Activated effector memory CD4-positive, alpha-beta T cell treated with Interleukin-2 at 50 U/mL for 16 hours (primary cell): ENCODE measurements at places on chromosomes 3 and 15.

DNA sequence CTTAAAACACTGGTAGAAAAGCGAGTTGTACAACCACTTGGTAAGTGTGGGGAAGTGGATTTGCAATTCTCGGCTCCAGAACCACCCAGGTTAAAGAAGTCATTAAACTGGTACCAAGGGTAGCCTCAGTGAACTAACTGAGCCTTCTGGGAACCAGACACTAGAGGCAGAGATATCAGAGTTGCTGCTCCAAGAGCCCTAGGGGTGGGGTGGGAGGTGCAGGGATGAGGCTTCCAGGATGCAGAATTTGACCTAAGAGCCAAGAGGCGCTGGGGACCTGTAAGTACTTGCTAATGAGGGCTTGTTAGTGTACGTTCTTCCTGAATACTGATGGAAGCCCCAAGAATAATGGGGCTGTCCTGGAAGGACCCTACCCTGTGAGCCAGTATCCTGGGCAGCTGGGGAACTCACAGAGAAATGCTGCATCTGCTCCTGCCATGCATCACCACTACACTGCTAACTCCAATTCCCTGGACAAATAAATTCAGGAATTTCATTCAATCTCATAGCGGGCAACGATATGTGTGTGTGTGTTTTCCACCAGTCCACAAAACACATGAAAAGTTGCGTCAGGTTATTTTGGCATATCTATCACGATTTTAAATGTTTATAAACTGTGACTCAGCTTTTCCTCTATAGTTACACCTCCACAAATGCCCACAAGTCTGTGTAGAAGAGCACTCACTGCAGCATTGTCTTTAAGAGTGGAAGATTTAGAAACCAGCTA is 23.8 kb downstream of the STIMATE start:
- no peak for DNase-seq

DNA sequence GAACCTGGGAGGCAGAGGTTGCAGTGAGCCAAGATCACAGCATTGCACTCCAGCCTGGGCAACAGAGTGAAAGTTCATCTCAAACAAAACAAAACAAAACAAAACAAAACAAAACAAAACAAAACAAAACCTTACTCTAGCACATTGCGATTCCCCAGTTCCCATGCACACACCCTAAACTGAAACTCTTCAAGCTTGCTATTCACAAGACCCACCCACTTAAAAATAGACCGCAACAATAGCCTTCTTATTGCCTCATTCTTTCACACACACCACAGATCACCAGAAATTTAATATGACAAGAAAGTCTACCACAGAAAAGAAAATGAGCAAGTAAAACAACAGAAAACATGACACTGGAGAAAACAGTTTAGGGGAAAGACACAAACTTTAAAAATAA is 598.4 kb downstream of the FHIT start:
- DNase-seq = no peak

DNA sequence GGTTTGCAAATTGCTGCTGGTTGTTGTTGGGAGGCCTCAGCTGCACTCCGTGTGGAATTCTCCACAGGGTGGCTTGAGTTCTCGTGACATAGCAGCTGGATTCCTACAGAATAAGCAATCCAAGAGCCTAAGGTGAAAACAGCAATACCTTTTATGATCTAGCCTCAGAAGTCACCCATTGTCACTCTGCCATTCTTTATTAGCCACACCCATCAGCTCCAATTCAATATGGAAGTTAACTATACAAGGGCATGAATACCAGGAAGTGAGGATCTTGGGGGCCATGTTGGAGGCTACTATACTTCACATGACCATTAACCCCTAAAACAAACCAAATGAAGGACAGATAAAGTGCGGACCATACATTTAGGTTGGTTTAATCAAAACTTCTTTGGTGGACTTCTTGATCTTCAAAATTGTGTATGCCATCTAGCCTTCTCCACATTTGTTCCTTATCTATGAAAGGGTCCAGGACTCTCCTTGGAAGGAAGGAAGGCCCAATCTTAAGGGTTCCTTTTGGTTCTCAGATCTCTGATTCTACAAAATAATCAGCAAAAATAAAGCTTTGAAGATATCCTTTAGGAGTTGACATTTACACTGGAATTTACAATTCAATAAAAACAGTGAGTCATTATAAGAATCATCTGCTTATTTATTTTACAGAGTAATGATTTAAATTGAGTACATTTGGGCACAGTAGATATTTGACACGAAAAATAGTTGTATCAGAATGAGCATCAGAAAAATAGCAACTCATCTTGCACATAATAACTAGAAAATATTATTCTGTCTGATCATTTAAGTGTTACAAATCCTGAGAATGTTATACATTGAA is 21.5 kb downstream of the CIAO2A start:
- no peak for DNase-seq

DNA sequence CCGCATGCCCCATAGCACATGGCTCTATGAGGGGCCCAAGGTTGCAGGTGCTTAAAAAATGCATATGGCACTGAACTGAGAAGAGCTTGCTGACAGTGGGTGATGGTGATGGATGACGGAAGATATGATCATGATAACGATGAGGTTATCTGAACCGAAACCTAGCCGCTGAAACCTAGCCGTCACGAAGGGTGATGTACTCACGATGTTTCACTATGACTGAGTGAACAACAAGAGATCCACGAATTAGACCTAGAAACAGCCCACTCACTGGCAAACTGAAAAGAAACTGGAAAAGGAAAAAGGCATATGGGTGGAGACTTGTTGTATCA is 57.6 kb upstream of the BCL6 start:
- DNase-seq = peak; percentile 29

DNA sequence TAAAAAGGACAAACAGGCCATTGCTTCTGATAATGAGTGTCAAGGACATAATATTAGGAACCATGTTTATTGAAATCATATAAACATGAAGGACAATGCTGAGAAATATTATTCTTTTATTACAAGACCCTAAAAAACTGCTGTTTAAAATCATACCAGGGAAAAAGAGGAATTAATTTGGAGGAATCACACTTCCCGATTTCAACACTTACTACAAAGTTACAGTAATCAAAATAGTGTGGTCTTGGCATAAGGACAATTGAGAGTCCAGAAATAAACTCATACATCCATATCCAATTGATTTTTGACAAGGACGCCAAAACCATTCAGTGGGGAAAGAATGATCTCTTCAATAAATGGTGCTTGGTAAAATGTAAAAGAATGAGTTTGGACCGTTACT is 13.0 kb downstream of the CYP1A1 start:
- DNase-seq = no peak

- DNase-seq = no peak
Observed at GRCh38 chr15:90496791-90497190, 32.9 kb upstream of the CRTC3 start.

GRCh38 chr15:69604072-69604411 is 151.4 kb downstream of the RPLP1 start:
- no peak for DNase-seq

DNA sequence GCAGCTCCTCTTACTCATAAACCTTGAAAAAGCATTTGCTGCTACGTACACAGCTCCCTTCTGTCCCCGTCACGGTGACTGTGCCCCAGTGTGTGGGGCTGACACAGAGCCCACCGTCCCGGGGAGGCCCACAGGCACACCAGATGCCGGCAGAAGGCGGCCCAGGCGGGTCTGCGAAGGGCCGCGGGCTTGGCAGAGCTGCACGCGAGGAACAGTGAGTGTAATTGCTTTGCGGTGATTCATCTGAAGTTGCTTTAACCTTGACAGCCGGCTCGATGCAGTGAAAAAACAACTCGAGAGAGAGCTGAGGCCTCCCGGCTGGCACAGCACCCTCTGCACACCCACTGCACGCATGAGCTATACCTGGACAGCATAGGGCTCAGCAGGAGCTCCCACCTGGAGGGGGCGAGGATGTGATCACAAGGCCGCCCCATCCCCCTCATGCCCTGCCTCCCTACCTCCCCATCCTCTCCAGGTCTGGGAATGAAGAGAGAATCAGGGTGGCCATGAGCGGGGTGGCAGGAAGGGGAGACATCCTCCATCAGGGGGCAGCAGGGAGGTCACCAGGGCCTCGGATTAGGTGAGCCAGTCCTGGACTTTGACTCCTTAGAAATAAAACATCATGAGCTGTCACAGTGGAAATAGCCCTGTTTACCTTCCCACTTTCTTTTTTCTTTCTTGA is 172.7 kb downstream of the MEGF11 start:
- DNase-seq = no peak

DNA sequence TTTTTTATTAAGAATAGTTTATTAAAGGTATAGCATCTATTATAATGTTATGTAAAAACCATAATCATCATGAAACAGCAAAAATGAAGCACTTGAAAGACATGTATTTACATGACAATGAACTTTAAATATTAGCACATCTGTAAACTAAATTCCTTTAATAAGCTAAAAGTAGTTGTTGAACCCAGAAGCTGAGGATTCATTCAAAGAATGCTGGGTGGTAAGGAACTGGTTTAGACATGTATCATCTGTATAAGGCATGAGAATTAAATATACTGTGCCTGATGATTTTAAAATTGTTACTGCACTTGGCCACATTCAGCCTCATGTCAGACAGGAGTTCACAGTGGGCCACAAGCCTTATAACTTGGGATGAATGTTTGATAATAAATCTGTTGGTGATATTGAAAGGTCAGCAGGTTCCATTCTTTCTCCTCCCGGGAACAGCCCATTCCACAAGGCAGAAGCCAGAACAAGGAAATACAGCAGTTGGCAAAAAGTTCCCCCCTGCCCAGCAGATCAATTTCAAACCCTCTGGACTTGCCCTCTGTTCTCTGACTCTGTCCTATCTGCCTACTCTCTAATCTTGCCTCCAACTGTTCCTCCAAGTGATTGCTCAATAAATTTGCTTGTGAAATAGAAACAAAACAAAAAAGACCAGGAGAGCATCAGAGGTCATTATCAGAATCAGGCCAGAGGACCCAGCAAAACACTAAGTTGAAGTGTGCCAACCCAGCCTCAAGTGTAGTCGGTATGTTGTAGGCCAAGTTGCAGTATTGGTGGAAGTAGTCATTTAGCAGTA is 49.8 kb upstream of the TEX264 start:
- DNase-seq = no peak

GRCh38 chr3:24956613-24957012 is 462.0 kb upstream of the THRB start:
- no peak for DNase-seq

GRCh38 chr3:195040094-195040493 is 230.9 kb downstream of the XXYLT1 start:
- no peak for DNase-seq

GRCh38 chr3:51798411-51798963 is 19.4 kb upstream of the IQCF6 start:
- no peak for DNase-seq

- no peak for DNase-seq
Observed at GRCh38 chr3:175077216-175077615, 218.1 kb downstream of the NAALADL2 start.

DNA sequence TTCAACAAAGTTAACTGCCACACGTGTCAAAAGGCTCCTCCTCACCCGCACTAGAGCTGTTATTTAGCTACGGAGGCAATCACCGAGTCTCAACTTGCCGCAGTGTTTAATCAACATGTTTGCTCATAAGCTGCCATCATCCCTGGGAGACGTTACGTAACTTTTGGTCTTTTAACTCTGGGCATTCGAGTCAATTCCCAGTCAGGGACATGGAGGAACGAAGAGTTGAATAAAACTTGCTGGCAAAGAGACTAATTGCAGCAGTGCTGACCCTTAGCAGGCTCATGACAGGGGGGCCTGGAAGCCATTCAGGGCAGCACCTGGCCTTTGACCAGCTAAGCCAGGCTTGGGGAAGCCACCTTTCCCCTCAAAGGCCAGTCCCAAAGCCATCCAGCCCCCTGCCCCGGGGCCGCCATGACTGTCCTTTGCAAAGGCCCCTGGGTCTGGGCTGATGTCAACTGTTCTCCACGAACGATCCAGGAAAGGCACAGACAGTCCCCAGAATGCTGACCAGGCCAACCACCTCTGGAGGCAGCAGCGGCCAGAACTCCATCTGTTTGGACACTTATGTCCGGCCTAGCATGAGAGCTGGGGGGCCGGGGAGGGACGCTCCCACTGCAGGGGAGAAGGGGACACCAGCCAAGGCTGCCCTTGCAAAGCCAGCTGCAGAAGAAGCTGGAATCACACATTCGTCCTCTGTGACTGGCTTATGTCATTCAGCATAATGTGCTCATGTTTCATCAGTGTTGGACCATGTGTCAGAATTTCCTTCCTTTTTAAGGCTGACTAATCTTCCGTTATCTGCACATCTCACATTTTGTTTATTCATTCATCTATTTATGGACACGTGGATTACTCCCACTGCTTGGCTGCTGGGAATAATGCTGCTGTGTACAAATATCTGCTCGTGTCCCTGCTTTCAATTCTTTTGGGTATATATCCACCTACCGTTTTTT is 43.7 kb downstream of the PCSK6 start:
- no peak for DNase-seq

GRCh38 chr15:80620931-80621330 is 74.2 kb upstream of the ABHD17C start:
- no peak for DNase-seq

DNA sequence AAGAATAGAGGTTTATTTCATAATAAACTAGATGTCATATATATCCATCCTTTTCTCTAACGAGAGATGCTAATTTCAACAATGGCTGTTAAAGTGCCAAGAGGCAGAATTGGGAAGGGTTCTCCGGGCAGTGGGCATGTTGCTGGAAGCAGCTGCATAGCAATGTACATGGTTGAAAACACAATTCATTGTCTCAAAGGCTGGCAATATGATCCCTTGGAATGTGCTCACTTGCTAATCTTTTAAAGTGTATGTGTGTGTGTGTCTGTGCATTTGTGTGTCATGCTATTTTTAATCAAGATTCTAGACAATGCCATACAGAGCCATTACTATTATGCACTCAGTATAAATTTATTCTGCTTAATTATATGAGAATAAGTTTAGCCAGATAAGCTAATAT is 1020.3 kb downstream of the NAALADL2 start:
- DNase-seq = no peak

- no peak for DNase-seq
Observed at GRCh38 chr3:32246079-32246675, 7.7 kb downstream of the CMTM8 start.

- no peak for DNase-seq
Observed at GRCh38 chr15:69082021-69082502, 67.6 kb downstream of the NOX5 start.

DNA sequence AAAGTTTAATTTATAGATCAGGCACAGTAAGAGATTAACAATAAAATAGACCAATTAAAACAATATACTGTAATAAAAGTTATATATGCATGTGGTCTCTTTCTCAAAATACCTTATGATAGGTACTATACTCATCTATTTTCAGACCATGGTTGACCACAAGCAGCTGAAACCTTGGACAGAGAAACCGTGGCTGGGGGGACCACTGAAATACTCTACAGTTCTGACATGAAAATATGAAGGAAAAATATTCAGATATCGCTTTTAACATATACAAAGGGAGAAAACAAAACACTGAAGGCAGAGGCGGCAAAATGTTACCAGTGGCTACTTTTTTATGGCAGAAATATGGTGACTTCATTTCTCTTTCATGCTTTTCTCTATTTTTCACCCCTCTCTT is 114.0 kb downstream of the PDZRN3 start:
- DNase-seq = no peak
